ENCODE measurements at places on chromosomes 11 and 22.

- no peak for DNase-seq
Measured at GRCh38 chr11:29801561-29801960, 215.3 kb downstream of the KCNA4 start.

DNA sequence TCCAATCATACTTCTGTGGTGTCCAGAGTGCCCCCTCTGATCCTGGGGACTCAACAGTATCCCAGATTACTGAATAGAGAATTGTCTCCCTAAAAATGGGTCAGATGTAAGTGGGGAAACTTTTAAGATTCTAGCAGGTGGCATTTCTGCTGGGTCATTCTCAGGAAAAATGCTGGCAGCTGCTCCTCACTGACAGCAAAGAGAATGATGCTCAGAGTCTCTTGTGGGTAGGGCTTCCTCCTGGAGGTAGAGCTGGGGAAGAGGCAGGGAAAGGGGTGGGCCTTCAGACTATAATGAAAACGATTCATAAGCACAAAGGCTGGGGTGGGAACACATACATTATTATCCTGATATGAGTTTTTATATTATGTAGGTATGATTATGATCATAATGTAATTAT lies 647.2 kb downstream of the NELL1 start:
- no peak for DNase-seq

- no peak for DNase-seq
Measured at GRCh38 chr22:24117942-24118341, 63.3 kb upstream of the SUSD2 start.

- DNase-seq: peak; percentile 63
Measured at GRCh38 chr11:88421530-88421929, 84.0 kb upstream of the CTSC start.

DNA sequence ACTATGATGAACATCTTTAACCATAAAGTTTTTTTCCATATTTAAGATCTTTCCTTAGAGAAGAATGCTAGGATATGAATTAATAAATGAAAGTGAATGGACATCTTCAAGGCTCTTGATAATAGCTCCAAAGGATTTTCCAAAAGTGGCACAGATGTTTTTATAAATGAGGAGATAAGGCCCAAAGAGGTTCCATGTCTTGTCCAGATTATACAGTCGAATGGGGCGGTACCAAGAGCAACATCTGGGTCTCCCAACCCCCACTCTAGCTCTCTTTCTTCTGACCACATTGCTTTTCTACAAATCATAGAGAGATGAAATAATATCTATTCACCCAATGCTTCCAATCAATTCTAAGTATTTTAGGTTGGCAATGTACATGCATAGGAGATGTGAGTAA lies 114.1 kb downstream of the KCNC1 start:
- no peak for DNase-seq

Measured in iris pigment epithelial cell (primary cell).